ENCODE measurements at places on chromosomes 11 and 22.

DNA sequence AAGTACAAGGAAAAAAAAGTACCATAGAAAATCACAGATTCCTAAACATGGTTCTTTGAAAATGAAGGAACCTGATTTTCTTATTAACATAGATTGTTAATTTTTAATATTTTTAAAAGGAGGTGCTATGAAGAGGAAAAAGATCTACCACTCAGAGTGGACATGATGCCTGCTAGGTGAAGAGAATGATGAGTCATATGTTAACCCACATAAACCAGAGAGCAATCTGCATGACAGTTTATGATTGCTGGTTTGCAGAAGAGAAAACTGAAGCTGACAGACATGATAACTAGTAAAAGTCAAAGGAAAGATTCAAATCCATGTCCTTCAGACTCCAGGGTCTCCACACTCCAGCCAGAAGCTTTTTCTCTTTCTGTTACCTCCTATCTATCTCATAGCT lies 1231.7 kb downstream of the LRRC4C start:
- no peak for DNase-seq

DNA sequence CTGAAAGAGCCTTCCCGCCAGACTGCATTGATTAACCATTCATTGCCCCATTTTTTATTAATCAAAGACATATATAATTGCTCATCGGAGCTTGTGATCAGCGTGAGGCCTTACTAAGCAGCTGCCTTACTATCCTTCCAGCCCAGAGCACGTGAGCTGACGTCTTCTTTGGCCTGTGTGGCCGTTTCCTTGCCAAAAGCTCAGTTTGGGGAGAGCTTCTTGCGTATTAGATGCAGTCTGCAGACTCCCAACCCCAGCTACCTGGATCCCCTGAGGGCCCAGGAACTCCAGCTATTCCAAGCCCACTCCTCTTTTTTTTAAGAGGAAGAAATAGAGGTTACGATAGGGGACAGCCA lies 784 bp upstream of the SLC43A3 start:
- no peak for DNase-seq

DNA sequence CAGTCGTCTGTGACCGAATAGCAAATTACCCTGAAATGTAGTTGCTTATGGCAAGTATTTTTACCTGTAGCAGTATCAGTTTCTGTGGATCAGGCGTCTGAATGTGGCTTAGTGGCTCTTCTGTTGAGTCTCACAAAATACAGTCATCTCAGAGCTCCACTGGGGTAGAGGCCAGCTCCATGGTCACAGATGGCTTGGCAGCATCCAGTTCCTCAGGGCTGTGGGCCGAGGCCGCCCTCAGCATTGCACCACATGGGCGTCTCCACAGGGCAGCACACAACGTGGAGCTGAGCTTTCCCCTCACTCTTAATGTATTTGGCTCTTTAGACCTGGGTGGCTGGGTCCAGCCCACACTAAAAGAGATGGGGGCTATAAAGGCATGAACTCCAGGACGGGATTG lies 57.8 kb downstream of the SBF1 start:
- no peak for DNase-seq

DNA sequence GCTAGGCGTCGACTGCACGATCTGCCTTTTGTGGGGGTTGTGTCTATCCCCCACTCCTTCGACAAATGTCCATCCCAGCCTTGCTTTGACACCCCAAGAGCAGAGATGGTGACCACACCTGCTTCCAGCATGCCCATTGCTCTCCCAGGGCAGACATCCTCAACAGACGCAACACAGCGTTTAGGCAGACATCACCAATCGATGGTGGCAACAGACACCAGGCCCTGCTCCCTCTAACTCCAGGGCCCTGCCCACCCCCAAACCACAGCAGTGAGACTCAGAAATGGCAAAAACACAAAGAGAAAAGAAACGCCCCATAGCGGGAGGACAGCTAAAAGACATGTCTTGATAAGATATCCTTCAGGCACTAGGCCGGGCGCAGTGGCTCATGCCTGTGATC lies 150.9 kb downstream of the CRYBB2 start:
- DNase-seq: no peak
